Stromal cell of bone marrow (primary cell): ENCODE measurements at places on chromosomes 11 and 22.

DNA sequence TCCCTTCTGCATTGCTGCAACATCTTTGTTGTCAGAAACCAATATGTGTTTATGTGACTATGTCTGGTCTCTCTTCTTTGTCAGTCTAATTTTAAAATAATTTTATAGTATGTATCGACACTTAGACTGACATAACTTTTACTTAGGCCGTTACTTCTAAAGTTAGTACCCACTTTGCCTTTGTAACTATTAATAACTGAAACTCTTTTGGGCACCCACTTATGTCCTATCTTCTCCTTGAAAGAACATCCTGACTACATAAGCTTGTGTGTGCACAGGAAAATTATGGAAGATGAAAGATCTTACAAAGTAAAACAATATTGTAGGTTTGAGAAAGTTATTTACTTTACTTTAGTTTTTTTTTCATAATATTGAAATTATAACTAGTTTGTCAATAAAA lies 230.4 kb upstream of the CCDC179 start:
- no peak for DNase-seq

DNA sequence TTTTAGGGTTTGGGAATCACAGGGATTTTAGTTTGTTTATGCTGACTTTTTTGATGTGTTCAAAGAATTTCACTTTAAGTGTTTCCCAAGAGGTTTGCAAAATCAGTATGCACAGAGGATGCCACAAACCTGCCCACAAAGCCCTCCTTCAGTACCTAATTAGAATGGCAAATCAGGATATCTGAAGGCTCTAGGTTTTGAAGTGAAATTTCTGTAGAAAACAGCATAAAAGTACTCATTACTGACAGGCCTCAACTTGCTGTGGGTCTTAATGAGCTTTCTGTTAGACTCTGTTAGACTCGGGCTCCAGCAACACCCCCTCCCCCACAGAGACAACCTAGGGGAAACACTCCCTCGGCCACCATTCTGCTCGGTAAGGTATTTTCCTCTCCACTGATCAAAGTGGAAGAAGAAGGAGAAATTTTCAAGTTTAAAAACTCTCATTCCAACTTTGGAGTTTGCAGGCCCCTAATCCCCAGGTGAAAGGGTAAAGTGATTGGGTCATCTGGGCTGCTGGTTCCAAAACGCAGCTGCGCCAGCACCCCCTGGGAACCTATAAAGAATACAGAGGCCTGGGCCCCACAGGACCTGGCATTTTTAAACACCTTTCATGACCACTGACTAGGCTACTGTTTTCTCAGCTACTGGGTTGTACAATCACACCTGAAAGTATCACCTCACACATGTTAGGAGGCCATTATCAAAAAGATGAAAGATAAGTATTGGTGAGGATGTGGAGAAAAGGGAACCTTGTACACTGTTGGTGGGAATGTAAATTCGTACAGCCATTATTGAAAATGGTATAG lies 67.5 kb downstream of the PLEKHA7 start:
- no peak for DNase-seq

GRCh38 chr11:30381879-30382278 lies 59.0 kb downstream of the ARL14EP start:
- no peak for DNase-seq

- DNase-seq = no peak
Observed at GRCh38 chr11:5631969-5632635, 7.3 kb downstream of the TRIM34 start.

- peak; percentile 85 for DNase-seq
Observed at GRCh38 chr11:114166897-114167323, 107.4 kb downstream of the ZBTB16 start.

DNA sequence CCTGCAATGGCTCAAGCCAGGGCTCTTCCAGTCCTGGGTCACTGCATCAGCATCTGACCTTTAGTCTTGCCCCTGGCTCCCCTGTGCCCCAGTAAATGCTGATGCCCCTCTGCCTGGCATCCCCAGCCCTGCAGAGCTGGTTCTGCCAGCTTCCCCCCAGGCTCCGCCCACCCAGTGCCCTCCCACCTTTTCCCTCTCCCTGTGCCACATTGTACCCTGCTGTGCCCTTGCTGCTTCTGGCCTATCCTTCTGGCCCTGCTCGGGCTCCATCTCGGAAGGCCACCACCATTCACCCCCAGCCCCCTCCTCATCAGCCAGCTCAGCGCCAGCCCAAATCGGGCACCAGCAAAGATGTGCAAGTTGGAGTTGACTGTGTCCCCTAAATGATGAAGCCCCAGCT lies 7.4 kb downstream of the CAPN5 start:
- DNase-seq = no peak
